ENCODE measurements at places on chromosomes 1 and 21.

GRCh38 chr1:23370330-23370708 is 683 bp upstream of the ZNF436 start:
- no peak for DNase-seq

DNA sequence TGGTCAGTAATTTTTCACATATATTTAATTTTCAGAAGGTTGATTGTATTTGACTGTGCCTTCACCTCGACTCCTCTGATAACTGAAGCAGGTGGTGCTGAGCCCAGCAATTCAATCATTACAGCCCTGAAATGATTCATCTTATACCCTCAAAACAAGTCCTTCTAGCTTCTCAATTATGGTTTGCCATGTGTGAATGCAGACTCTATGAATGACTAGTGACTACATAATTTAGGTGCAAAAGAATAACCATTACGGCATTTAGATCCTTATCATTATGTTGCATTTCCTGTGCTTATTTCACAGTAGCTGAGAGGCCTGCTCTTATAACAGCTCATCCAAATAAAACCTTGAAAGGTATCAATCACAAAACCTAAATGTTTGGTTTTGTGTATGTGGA is 54.0 kb upstream of the COL11A1 start:
- no peak for DNase-seq

DNA sequence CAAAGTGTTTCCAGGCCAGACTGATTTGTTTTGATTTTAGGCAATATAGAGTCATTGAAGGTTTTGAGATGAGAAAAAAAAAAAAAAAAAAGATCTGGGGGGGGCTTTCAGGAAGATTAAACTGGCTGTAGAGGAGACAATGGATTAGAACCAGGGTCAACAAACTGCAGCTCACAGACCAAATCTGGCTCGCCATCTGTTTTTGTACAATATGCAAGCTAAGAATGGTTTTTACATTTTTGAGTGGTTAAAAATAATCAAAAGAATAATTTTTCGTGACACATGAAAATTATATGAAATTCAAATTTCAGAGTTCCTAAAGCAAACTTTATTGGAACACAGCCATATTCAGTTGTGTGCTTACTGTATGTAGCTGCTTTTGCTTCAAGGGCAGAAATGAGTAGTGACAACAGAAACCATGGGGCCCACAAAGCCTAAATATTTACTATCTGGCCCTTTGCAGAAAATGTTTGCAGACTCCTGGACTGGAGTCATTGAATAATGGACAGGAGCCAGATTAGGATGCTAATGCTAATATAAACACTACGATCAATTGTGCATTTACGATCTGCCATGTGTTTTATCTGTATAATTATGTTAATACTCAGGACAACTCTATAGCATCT is 375.7 kb upstream of the DAB1 start:
- DNase-seq, result no peak

DNA sequence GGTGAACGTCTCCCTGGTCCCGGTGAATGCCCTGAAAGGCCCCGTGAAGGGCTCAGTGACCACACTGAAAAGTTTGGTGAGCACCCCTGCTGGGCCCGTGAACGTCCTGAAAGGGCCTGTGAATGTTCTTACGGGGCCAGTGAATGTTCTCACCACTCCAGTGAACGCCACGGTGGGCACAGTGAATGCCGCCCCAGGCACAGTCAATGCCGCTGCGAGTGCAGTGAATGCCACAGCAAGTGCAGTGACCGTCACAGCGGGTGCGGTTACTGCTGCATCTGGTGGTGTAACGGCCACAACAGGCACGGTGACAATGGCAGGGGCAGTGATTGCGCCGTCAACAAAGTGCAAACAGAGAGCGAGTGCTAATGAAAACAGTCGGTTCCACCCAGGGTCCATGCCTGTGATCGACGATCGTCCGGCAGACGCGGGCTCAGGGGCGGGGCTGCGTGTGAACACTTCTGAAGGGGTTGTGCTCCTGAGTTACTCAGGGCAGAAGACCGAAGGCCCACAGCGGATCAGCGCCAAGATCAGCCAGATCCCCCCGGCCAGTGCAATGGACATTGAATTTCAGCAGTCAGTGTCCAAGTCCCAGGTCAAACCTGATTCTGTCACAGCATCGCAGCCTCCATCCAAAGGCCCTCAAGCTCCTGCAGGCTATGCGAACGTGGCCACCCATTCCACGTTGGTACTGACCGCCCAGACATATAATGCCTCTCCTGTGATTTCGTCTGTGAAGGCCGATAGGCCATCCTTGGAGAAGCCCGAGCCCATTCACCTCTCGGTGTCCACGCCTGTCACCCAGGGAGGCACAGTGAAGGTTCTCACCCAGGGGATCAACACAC is 41.5 kb downstream of the ZBTB17 start:
- DNase-seq, result no peak

GRCh38 chr21:36735201-36735515 is 36.2 kb downstream of the SIM2 start:
- no peak for DNase-seq

- no peak for DNase-seq
These were observed 29.8 kb downstream of the RASSF5 start for GRCh38 chr1:206537141-206537540.

DNA sequence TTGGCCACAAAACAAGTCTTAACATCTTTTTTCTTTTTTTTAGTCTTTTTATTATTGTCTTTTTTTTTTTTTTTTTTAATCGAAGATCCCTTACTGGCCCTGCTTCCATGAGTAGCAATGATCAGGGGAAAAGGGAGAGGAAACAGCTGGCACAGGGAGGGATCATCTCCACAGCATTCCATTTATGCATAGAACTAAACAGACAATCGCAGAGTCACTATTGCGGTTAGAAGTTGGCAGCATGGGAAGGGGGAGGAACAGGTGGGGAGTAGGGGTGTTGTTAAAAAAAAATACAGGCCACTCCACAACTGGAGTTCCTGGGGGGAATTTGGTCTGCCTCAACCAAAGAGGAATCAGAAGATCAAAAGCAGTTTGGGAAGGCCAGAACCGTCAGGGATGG is 55.4 kb downstream of the C1orf185 start:
- DNase-seq, result no peak

- no peak for DNase-seq
These were observed 81.9 kb upstream of the NR5A2 start for GRCh38 chr1:199945591-199945990.

DNA sequence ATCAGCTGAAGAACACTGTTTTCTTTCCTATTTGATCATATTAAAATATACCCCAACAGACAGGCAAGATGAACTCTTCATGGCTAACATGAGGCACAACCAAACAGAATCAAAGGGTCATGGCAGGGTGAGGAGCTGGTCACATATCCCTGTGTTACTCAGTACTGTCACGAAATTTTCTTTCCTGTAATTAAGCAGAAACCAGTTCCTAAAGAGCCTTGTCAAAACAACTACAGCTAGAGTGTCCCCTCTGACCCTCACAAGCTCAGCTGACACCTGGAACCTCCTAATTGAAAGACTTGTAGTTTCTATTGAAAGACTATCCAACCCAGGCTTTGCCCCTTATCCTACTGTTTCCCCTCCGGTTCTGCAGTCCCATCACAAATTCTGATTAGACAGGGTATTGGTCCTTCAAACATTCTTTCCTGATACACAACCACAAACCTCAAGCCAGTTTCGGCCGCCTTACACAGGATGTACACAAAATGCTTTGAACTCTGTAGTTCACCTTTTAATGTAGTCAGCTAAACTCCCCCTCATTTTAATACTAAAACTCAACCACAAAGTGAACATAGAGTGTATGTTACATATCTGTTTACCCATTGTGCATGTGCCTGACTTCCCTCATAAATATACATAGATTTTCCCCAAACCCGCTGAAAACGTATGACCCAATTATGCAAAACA is 651.9 kb downstream of the MRPL39 start:
- no peak for DNase-seq

- peak; percentile 94 for DNase-seq
These were observed at the start of gene ZFP69B for GRCh38 chr1:40449684-40450494. TSS of gene ZFP69B (plus strand) at chr1:40450476. CDS start at chr1:40450962, 486 bp downstream.

Data from WTC11 (cell line).